A549 treated with AZD2906 at 1 μM for 4 hours (cell line): ENCODE measurements at places on chromosomes 12 and 14. TPM values are rescaled to one million over a fixed set of nuclear protein-coding genes. Genes with fewer than 3 reads are reported as not detected.

Gene LRP1-AS
- not detected in 5 replicates for total RNA-seq

Gene NABP2
- 54.9 to 59.8 TPM (median 58.5 TPM) in 5 replicates for total RNA-seq

Gene SLCO1A2
- total RNA-seq, result 0.17 TPM in 1 of 5 replicates, not detected in the others

Gene NDUFA9
- total RNA-seq, result 101 to 121 TPM (median 110 TPM) in 5 replicates

Gene POTEM
- total RNA-seq, result not detected in 5 replicates

Gene TMPRSS12
- not detected in 5 replicates for total RNA-seq

Gene CD4
- 0.01 to 0.06 TPM in 2 of 5 replicates, not detected in the others for total RNA-seq

Gene ZC2HC1C
- 5.3 to 6.2 TPM (median 6.0 TPM) in 5 replicates for total RNA-seq

Gene FOXM1
- total RNA-seq, result 86.1 to 93.2 TPM (median 90.9 TPM) in 5 replicates

Gene AMHR2
- 0.48 to 1.1 TPM (median 1.00 TPM) in 5 replicates for total RNA-seq

Gene NOVA1
- 3.4 to 4.7 TPM (median 3.9 TPM) in 5 replicates for total RNA-seq

Gene PRB2
- total RNA-seq, result not detected in 5 replicates

Gene KRT6C
- total RNA-seq, result not detected in 5 replicates

Gene AP4S1
- 8.6 to 11.3 TPM (median 9.5 TPM) in 5 replicates for total RNA-seq

Gene TPH2
- total RNA-seq, result not detected in 5 replicates

Gene MAP3K9
- total RNA-seq, result 5.2 to 6.1 TPM (median 5.6 TPM) in 5 replicates

Gene SLC7A8
- total RNA-seq, result 1.8 to 2.8 TPM (median 1.9 TPM) in 5 replicates

Gene LYZ
- 0.07 to 0.72 TPM (median 0.08 TPM) in 3 of 5 replicates, not detected in the others for total RNA-seq

Gene EPYC
- not detected in 5 replicates for total RNA-seq

Gene SLC5A8
- total RNA-seq, result not detected in 5 replicates

Gene TRIM9
- total RNA-seq, result 10.8 to 13.5 TPM (median 12.4 TPM) in 5 replicates

Gene BHLHE41
- 0.41 to 1.6 TPM (median 0.63 TPM) in 5 replicates for total RNA-seq

Gene GUCY2C
- total RNA-seq, result 0.02 to 0.03 TPM in 2 of 5 replicates, not detected in the others

Gene HOXC12
- 0.03 TPM in 2 of 5 replicates, not detected in the others for total RNA-seq

Gene PELI2
- 0.85 to 1.6 TPM (median 1.2 TPM) in 5 replicates for total RNA-seq

Gene PRPH
- 0.82 to 2.1 TPM (median 1.9 TPM) in 5 replicates for total RNA-seq

Gene HSPA2
- total RNA-seq, result 30.7 to 39.2 TPM (median 33.3 TPM) in 5 replicates

Gene HCAR1
- total RNA-seq, result 0.02 to 0.05 TPM (median 0.04 TPM) in 5 replicates

Gene DTX1
- 0.26 to 0.45 TPM (median 0.36 TPM) in 5 replicates for total RNA-seq

Gene MFAP5
- 0.07 to 0.28 TPM (median 0.17 TPM) in 5 replicates for total RNA-seq

Gene C12orf56
- 0.02 to 0.17 TPM (median 0.05 TPM) in 4 of 5 replicates, not detected in the other for total RNA-seq

Gene ALX1
- 4.1 to 5.0 TPM (median 4.8 TPM) in 5 replicates for total RNA-seq

Gene KCNMB4
- total RNA-seq, result 0.28 to 0.49 TPM (median 0.34 TPM) in 5 replicates

Gene CMA1
- not detected in 5 replicates for total RNA-seq

Gene FAM186B
- total RNA-seq, result 0.08 to 0.24 TPM (median 0.11 TPM) in 5 replicates

Gene KRT85
- 0.05 to 0.10 TPM in 2 of 5 replicates, not detected in the others for total RNA-seq

Gene ERG28
- 13.1 to 16.6 TPM (median 15.5 TPM) in 5 replicates for total RNA-seq
